ENCODE measurements at places on chromosomes 6 and 20.

- DNase-seq, result no peak
These were observed 58.4 kb downstream of the PTPN1 start for GRCh38 chr20:50568549-50568942.

- DNase-seq, result no peak
These were observed 139.1 kb downstream of the SCML4 start for GRCh38 chr6:107684996-107685395.

- no peak for DNase-seq
These were observed 14.7 kb downstream of the UST start for GRCh38 chr6:148761527-148762011.

DNA sequence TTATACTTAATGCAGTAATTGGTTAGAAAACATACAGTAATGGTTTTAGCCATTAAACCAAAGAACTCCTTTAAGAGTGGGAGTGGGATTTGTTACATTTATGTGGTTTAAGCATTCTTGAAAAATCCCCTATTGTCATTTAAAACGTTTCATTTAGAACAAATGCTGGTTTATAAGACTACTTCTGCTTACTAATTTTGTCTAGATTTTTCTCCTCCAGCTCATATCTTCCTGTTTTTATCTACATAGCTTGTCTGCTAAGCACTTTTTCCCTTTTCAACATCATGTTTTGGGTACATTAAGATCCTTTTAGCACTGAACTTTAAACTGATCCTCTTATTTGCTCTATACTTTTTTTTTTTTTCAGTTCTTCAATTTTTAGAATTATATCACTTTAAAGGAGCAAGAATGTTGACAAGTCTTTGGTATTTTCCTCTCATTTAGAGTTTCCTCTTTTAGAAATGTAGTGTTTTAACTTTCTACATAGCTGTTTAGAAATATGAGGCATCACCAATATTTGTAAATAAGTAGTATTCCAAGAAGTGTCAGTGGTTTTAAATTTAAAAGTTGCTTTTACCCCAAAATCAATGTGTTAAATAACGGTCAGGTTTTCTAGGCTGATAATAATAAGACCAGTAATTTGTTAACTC lies 80.9 kb downstream of the SESN1 start:
- DNase-seq, result no peak

- DNase-seq, result no peak
These were observed 90.4 kb downstream of the FNDC1 start for GRCh38 chr6:159259441-159260125.

DNA sequence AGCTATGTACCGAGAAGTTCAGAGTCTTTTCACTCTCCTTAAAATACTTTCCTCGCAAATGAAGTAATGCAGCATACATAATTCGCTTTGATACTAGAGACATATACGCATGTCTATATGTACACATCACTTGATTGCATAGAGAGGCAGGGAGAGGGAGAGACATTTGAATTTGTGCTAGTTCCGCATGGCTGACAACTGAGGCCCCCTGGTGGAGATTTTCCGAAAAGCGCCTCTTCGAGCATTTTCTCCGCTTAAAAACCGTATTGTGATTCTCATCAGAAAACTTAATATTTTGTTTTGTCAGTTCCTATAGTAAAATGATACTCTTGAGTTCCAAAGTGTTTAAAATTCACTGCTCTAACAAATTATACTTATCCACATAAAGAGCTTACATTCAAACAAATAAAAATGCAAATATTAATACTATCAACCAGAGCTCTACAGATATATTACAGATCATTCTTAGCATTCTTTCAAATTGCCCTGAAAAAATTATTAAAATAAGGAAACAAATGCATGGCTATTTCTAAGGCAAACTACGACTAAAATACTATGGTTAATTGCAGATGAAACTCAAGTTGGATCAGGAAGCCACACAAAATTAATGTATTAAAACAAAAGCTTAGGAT lies 637 bp downstream of the MYLK4 start:
- peak; percentile 75 for DNase-seq

- peak; percentile 62 for DNase-seq
These were observed 112.0 kb downstream of the HFE start for GRCh38 chr6:26199057-26199772.

GRCh38 chr20:9156529-9157280 lies 87.8 kb downstream of the PLCB4 start:
- no peak for DNase-seq

- no peak for DNase-seq
These were observed 41.7 kb upstream of the TULP4 start for GRCh38 chr6:158270389-158271127.
